Gastroesophageal sphincter (tissue), 4 donors: ENCODE measurements at places on chromosomes 4 and X. TPM values are rescaled to one million over a fixed set of nuclear protein-coding genes. Genes with fewer than 3 reads are reported as not detected.

GRCh38 chr4:140450352-140450751 lies 22.9 kb upstream of the CLGN start:
- no peak for ATAC-seq

DNA sequence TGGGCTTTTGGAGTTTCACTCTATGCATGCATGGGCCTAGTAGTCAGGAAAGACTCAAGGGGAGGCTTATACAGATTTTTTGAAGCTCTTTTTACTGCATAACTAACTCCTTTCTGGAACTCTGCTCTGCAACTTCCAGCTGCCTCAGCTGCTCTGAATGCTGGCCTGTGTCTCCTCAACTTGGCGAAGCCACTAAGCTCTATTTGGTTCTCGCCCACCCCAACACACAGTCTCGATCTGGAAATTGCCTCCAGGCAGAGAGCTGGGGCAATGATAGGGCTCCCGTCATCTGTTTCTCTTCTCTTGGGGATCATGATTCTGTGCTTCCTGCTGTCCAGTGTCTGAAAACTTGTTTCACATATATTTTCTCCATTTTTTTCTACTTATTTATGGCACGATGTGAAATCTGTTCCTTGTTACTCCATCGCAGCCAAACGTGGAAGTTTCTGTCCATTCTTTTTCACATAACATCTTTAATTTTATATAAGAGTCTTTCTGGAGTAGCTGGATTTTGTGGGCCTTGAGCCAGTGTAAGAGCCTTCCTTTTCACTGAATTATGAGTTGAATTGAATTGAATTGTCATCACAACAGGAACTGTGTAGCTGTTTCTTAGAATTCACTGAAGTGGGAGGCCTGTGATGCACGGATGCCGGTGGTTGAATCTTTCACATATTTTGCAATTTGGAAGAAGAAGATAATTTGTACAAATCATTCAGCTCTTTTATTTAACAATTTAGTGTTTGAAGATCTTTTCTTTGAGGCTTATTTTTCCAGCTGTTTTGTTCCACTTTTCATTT lies 9.0 kb downstream of the ZNF275 start:
- ATAC-seq, result no peak

- no peak for ATAC-seq
Observed at GRCh38 chrX:153853180-153853901, 23.0 kb upstream of the PDZD4 start.

DNA sequence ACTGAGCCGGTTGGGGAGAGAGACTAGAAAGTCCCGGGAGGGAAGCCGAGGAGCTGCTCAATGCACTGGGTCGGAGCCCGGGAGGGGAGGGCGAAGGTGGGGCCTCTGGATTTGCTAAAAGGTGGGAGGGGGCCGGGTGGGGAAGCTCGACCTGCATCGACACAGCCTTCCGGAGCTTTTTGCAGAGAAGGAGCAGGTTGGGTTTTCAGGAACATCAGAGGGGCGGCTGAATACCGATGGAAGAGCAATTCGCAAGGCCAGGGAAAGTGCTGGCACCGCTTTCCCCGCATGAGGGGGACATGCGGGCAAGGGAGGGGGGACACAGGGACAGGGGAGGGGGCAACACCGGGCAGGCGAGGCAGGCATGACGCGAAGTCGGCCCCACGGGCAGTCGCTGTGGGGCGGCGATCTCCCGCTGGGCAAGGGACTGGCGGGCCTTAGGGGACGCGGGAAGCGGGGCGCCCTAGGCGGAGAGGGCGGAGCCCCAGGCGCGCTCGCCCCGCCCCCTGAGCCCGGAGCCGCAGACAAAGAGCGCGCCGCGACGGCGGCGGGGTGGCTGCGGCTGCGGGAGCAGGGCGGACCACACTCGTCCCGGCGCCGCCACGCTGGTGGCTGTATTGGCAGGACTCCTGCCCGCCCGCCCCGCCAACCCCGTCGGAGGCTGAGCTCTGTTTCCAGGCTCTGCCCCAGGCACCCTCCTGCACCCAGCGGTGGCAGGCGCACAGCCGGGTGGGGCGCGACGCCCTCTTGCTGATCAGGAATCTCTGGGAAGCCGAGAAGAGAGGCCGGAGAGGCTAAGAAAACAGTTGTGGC lies 11.6 kb downstream of the PDZD4 start:
- peak; percentile 71 for ATAC-seq

Gene PRRG1
- total RNA-seq, result 13.9 TPM

GRCh38 chr4:115489279-115489678 lies 375.9 kb upstream of the NDST4 start:
- no peak for ATAC-seq

Gene CTAG1B
- not detected for total RNA-seq

DNA sequence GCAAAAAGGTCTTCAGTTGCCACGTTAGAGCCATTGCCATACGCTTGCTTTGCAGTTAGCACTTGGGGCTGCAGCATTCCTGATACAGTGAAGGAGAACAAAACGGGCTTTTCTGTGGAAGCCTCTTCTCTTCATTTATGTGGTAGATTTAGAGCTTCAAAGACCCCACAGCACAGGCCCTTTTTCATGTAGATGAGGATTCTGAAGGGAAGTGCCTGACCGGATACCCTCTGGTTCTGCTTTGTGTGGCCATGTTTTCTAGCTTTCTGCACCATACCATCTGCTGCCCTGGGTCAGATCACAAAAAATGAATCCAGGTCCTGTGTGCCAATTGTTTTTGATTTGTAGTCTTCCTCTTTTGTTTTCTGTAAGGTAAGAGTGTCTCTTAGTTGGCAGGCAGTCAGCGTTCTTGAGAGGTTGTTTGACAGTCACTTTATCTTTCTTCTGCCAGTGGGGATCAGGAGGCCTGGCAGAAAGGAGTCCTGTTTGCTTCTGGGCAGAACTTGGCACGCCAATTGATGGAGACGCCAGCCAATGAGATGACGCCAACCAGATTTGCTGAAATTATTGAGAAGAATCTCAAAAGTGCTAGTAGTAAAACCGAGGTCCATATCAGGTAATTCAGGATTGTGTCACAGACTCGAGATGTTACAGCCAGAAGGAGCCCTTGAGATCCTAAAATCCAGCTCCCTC lies 7.7 kb downstream of the LAP3 start:
- ATAC-seq, result no peak

Gene TCEAL1
- 293 TPM for total RNA-seq

DNA sequence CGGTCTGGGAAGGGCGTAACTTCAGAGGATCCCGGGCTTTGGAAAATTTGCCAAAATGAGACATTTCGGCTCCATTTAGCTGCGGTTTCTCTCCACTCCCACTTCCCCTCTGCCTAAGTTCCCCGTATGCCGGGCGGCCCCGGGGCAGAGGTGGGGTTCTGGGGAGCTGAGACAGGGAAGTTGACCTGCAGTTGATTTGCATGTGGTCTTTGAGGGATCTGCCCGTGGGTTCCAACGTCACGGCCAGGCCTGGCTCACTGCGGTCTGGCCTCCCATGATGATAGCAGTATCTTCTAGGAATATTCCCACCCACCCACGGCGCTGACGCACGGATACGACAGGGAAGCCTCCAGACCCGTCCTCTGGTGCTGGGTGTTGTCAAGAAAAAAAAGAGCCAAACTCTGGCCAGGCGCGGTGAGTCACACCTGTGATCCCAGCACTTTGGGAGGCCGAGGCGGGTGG lies 27.3 kb upstream of the CRLF2 start:
- ATAC-seq, result peak; percentile 70

DNA sequence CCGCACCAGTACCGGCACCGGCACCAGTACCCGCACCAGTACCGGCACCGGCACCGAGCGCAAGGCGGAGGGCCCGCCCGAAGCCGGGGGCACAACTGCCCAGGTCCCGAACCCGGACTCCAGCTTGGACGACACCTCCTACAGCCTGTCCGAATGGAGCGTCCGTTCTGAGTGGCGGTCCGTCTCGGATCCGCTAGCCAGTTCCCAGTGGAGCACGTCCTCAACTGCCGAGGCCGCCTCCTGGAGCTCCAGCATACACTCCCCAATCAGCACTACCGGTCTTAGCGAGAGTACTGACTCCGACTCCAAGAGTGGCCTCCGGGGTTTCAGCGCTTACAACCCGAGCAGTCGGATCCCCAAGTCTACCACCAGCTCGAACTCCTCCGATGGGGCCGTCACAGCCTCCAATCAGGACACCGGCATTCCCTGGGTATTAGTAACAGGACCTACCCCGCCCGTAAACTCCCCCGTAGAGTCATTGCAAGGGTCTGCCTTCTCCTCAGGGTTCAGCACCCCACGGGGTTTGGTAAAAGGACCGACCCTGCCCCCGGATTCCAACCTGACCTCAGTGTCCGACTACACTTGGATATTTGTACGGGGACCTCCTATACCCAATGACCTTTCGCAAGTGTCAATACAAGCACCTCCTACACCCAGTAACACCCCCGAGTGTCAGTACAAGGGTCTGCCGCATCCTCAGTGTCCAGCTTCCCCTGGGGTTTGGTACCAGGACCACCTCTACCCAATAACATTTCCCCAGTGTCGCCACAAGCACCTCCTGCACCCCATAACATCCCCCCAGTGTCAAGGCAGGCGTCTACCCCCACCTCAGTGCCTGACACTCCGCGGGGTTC lies 721 bp upstream of the MAOA start:
- ATAC-seq, result peak; percentile 9

- ATAC-seq, result no peak
Observed at GRCh38 chr4:153014460-153014859, 78.3 kb downstream of the FHDC1 start.

Gene ARR3
- not detected for total RNA-seq
